ENCODE measurements at places on chromosomes 16 and 17.

GRCh38 chr17:46192439-46193150 is 634 bp downstream of the KANSL1 start:
- DNase-seq, result peak; percentile 67

GRCh38 chr17:75844530-75845057 is 390 bp upstream of the UNC13D start:
- no peak for DNase-seq

GRCh38 chr17:7710301-7710700 is 5.3 kb downstream of the EFNB3 start:
- no peak for DNase-seq

DNA sequence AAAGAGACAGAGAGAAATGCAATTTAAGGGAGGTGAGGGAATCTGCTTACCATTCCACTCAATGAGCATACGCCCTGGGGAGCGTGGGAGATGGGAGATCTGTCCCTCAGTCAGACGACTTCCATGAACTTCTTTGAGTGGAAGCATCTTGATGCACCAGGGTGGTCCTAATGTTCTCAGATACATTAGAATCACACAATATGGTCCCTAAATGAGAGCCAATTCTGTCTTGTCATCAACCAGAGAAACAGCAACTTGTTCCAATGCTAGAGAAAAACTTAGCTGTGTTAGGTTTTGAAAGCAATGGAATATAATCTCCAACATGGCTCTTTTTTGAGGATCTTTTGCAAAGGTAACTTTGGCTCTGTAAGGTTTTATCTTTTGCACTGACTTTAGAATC is 44.1 kb downstream of the GPR139 start:
- DNase-seq, result no peak

DNA sequence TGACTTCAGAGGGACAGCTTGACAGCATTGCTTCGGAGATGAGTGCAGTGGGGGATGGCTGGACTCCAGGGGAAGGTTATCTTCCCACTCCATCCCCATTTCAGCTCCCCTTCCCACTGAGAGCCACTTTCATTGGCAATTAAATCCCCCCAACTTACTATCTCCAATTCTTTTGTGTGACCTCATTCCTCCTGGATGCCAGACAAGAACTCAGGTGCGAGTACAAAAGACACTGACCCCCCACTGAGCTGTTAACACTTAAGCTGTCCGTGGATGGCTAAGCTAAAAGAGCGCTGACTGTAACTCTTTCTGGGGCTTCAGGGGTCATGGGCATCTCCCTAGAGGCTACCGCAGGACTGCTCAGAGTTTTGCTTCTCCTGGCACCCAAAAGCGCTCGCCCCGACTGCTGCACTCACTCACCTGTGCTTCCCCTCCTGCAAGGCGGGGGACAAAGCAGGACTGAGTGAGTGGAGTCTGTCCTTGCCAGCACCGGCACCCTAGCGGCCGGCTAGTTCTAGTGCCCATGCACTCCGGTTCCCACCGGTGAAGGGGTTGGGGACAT is 44.8 kb upstream of the FBXO47 start:
- no peak for DNase-seq

DNA sequence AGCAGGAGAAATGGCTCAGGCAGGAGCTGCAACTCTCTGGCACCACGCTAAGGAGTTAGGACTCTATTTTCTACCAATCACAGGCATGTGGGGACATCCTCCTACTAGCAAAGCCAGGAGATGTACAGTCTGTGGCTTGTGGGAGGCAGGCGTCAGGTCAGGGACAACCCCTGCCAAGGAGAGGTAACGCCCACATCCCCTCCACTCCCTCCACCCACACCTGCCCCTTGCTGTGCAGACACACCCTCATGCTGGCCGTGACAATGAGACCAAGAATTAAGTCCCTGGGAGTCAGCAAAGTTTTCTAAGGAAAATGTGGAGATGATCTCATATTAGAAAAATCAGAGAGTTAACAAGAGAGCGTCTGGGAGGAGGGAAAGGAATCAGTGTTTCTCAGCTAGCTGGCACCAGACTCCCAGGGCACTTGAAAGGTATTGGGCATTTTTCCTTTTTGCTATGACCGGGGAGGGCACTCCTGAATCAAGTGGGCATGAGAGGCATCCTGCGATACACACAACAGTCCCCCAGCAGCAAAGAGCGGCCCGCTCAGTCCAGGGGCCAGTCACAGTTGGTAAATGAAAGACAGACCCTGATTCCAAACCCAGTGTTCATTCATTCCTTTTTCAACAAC is 87.3 kb upstream of the RPL38 start:
- DNase-seq, result no peak

- no peak for DNase-seq
Observed at GRCh38 chr17:50955667-50956120, 89.5 kb upstream of the TOB1 start.

- DNase-seq, result no peak
Observed at GRCh38 chr17:32503251-32504165, 16.7 kb downstream of the CDK5R1 start.

GRCh38 chr17:21199311-21199710 is 14.7 kb downstream of the TMEM11 start:
- peak; percentile 24 for DNase-seq

GRCh38 chr17:72976971-72977770 is 115.3 kb downstream of the SLC39A11 start:
- DNase-seq, result peak; percentile 94

- DNase-seq, result peak; percentile 1
Observed at GRCh38 chr17:11506635-11507034, 91.6 kb upstream of the DNAH9 start.

DNA sequence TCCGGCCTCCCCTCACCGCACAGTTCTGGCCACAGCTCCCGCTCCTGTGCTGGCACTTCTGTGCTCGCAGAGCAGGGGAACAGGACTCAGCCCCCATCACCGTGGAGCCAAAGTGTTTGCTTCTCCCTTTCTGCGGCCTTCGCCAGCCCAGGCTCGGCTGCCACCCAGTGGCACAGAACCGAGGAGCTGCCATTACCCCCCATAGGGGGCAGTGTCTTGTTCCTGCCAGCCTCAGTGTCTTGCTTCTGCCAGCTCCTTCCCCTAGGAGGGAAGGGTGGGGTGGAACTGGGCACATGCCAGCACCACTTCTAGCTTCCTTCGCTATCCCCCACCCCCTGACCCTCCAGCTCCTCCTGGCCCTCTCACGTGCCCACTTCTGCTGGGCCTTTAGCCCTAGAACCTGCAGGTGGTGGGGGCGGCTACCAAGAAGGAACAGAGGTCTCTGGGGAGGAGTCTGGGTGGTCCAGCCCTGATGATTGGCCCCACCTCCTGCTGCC is 645 bp upstream of the ELMO3 start:
- DNase-seq, result no peak

DNA sequence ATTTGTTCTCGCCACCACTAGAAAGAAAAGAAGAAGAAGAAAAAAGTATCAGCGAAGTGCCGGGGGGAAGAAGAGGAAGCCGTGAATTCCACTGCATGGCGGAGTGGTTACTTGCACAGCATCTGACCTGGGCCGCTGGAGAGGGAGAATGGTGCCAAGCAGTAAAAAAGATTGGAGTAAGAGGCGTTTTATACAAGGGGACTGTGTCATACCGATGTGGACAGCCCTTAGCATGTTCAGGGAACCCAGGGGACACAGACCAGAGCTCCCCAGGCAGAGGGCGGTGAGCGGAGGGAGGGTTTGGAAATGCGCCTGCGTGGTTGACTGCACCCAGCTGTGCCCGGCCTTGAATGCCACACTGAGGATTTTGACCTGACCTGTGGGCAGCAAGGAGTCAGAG is 52.8 kb downstream of the PLXDC1 start:
- DNase-seq, result no peak

- no peak for DNase-seq
Observed at GRCh38 chr16:4936991-4937781, at the start of gene PPL. PPL (minus strand) TSS chr16:4937148; CDS start chr16:4937045, 103 bp downstream.

DNA sequence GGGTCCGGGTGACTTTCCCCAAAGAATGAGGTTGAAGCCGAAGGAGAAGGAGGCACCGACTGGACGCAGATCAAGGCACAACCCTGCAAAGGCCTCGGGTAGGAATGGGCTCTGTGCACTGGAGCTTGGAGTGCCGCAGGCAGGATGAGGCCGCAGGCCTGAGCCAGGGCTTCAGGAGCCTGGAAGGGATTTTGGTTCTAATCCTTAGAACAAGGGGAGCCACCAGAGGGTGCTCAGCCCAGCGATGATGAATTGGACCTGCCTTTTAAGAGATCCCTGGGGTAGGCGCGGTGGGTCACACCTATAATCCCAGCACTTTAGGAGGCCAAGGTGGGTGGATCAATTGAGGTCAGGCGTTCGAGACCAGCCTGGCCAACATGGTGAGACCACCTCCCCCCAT is 8.1 kb downstream of the CIBAR2 start:
- no peak for DNase-seq

- DNase-seq, result peak; percentile 88
Observed at GRCh38 chr17:58232707-58233156, 5.7 kb upstream of the LPO start.

DNA sequence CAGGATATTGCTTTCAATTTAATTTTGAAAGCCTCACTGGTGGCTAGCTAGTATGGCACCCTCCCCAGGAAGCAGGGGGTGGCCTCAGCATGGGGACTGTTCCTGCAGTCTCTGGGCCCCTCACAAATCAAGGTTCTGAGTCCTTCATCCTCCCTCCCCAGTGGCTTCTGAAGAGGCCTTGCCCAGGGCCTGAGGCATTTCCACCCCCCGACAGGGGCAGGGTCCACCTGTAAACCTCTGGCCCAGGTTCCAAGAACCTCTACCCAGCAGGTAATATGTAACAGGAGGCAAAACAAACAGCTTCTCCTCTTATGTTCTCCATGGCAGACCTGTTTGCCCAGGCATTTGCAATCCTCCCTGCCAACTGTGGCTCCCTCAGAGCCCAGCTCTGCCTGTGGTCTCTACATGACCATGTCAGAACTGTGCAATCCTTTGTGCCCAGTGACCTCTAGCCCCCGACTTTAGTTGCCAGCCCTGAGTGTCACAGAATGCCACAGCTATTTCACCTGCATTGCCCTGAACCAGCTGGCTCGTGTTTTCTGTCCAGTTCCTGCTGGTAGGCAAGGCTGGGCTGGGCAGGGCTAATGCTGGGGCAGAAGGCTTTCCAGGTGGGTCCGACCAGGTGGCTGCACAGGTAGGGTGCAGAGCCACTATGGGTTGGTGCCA is 14.3 kb downstream of the ACSF2 start:
- DNase-seq, result no peak

GRCh38 chr17:15663691-15664090 is 20.4 kb downstream of the TRIM16 start:
- DNase-seq, result no peak

DNA sequence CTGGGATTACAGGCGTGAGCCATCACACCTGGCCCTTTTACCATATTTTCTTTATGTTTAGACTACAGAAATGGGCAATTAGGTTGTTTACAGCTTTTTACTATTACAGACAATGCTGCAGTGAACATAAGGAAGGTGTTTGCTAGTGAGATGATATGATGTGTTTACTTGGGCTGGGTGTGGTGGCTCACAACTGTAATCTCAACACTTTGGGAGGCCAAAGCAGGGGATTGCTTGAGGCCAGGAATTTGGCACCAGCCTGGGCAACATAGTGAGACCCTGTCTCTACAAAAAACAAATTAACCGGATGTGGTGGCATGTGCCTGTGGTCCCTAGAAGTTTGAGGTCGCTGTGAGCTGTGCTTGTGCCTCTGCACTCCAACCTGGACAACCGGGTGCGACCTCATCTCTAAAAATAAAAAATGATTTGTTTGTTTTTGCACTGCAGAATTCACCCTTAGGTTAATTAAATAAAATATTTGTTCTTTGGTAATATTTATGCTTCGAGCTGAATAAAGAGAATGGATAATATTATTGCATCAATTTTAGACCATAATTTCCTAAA is 15.0 kb downstream of the PAFAH1B1 start:
- no peak for DNase-seq

- no peak for DNase-seq
Observed at GRCh38 chr17:72706396-72706981, 386.0 kb downstream of the SLC39A11 start.

GRCh38 chr16:1818204-1818872 is 8.3 kb downstream of the HAGH start:
- DNase-seq, result no peak

DNA sequence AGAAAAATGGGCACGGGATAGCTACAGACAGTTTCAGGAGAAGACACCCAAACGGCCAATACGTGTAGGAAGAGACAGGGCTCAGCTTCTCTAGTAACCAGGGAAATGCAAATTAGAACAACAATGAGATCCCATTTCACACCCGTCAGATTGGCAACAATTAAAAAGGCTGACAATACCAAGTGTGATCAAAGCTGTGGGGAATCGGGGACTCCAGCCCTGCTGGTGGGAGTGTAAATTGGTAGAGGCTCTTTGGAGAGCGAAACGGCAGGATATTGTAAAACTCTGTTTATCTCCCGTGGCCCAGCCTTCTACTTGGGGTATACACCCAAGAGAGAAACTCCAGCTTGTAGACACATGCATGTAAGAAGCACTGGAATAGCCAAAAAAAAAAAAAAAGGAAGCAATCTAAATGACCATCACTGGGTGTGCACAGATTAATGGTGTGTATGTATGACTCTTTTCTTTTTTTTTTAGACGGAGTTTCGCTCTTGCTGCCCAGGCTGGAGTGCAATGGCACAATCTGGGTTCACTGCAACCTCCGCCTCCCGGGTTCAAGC is 27.5 kb downstream of the MYBBP1A start:
- no peak for DNase-seq

DNA sequence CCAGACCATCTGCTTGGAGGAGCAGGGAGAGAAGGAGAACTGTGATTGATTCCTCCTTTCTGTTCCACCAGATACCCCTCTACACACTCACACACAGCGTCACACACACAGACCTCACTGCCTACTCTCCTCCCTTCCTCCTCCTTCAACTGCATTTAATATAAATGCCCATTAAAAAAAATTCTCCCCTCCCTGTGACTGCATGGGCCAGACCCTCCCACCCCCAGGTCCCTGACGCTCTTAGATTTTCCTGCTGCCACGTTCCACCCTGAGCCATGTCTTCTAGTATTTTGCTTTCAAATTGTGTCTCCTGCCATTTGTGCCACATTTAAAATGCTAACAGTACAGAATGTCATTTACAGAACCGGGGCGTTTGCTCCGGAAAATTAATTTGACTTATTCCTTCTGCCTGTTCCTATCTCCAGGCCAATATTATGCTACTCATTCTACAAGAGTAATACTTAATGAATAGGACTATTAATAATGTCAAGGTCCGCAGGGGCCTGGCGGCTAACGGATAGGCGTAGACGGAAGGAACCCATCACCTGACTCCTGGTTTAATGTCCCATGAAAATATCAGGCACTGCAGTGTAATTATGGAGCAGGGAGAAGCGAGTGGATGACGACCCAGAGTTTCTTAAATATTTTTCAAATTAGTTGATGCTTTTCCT is 100.2 kb downstream of the MRM1 start:
- no peak for DNase-seq

Data from fibroblast of pulmonary artery (primary cell).